ENCODE measurements at places on chromosomes 13 and 19.

GRCh38 chr13:105319875-105320274, 1215.6 kb downstream of the EFNB2 start:
- no peak for DNase-seq

DNA sequence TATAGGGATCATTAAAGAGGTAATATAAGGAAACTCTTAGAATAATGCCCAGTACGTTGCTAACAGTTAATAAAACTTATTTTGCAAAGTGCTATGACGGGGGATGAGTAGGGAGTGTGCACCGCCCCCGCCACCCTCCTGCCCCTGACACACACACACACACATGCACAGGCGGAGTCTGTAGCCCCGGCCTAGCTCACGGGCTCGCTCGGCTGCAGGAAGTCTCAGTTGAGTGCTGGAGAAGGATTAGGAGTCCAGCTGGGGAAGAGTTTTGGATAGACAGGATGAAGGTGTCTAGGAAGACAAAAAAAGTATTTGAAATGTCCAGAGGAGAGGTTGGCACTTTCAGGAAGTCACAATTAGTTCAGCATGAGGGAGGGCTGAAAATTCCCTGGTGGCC, 21.5 kb downstream of the GSX1 start:
- no peak for DNase-seq

DNA sequence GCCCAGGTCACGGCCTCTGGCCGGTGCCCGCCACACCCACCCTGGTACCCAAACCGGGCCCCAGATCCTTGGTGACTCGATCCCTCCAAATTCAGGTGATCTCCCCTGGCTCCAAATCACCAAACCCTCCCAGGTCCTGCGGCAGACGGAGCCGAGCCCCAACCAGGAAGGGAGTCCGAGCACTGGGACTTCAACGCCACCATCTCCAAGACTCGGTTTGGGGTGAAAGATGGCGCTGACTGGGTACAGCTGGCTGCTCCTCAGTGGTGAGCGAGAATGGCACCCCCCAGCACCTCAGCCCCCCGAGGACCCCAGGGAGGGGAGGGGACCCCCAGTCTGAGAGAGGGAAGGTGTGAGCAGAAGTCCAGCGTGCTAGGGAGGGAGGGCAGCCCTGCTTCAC, 2.3 kb downstream of the CEACAM16 start:
- no peak for DNase-seq

DNA sequence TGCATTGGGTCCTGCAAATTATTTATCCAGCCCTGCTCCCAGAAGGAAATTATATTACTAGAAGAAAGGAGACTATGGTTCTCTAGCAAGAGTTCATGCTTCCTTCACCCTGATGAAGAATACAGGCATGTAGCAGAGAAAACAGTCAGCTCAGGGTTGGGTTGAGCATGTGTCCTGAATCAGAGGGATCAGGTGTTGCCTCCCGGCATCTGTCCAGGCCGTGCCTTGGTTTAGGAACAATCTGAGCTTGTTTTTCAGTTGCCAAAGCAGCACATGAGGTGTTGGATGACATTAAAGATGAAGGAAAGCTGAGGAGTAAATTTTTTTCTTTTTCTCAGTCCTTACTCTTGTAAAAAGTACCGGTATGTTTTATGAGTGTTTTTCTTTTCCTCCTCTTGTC, 62.0 kb downstream of the KL start:
- no peak for DNase-seq

- no peak for DNase-seq
Observed at GRCh38 chr13:98564204-98564603, 12.7 kb downstream of the STK24 start.

- DNase-seq: no peak
Observed at GRCh38 chr19:35161434-35161743, 6.9 kb downstream of the FXYD5 start.
